Left renal cortex interstitium (tissue), 4 donors: ENCODE measurements at places on chromosomes 11 and 22. TPM values are rescaled to one million over a fixed set of nuclear protein-coding genes. Genes with fewer than 3 reads are reported as not detected.

SART1 gene
- polyA plus RNA-seq: 45.3 TPM

CYTH4 gene
- 2.4 TPM for polyA plus RNA-seq

C22orf31 gene
- polyA plus RNA-seq: 1.2 TPM

OR52E8 gene
- polyA plus RNA-seq: not detected

OR8B3 gene
- polyA plus RNA-seq: not detected

HOATZ gene
- 0.17 TPM for polyA plus RNA-seq

NEU3 gene
- 13.2 TPM for polyA plus RNA-seq

SEZ6L gene
- polyA plus RNA-seq: 0.33 TPM

CCDC83 gene
- not detected for polyA plus RNA-seq

CSNK1E gene
- 128 TPM for polyA plus RNA-seq

GAB4 gene
- not detected for polyA plus RNA-seq

CATSPERZ gene
- polyA plus RNA-seq: not detected

DNA sequence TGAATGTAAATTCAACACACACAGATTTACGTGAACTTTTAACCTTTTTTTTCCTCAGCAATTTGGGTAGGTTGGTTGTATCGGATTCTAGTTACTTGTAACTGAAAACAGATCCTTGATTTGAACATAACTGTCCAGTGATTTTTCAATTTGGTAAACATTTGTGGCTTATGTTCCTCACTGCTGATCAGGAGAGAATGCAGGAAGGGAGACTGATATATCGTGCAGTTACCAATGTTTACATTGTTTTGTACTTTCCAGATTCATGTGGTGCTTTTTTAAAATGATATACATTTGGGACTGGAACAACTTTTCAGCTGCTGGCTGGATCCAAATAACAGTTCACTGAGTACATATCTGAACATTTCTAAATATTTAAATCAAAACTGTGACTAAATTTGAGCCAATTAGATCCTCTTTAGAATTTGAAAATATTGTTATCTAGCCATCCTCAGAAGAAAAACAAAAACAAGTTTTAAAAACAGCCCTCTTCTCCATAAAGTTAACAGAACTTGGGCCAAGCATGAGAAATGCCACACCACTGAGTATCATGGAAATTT is 84.3 kb upstream of the MTMR2 start:
- no peak for DNase-seq

DNA sequence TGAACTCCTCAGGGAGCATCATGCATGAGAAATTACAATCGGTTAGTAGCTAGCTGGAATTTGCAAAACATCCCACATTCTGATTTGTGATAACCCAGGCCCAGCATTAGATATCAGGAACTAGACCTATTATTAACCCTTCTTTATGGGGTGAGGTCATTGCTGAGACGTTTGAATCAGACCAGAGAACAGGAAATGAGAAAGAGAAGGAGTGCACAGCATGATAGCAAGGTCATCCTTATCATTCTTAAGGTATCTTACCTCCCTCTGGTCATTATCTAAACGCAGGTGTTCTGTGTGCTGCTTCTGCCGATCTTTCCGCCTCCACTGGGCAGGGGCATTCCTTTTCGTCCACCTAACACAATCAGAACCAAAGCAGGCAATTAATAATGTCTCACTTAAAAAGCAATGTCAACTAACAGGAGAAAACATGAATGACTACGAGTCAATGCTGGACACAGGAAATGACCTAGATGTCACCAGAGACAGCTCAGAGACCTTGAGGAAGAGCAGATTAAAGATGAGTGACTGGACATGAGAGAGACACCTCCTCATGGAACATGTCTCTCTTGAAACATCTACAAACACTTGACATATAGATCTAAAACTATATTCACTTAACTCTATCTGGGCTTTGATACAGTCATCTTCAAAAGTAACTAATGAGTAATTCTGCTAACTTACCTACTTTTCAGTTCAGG is 78.3 kb upstream of the SCUBE2 start:
- DNase-seq: no peak

- DNase-seq: no peak
Measured at GRCh38 chr11:19259487-19260345, 19.0 kb upstream of the E2F8 start.

DNA sequence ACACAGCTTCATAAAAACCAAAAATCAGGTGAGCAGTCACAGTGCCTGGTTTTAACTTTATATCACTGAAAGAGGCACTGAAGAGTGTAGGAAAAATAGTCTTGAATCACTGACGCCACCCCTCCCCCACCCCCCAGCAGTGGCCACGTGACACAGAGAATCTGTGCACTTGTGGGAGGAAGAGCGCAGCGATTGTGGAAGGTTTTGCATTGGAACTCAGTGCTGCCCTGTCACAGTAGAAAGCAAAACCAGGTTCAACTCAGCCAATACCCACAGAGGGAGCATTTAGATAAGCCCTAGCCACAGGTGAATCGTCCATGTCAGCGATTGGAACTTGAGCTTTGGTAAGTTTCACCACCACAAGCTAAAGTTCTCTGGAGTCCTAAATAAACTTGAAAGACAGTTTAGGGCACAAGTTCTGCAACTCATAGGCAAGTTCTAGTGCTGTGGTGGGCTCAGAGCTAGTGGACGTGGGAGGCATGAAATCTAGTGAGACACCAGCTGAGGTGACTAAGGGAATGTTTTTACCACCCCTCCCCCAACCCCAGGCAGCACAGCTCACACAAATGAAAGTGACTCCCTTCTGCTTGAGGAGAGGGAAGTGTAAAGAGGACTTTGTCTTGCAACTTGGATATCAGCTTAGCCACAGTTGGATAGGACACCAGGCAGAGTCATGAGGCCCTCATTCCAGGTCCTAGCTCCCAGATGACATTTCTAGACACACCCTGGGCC is 13.3 kb downstream of the OR52B2 start:
- no peak for DNase-seq

GRCh38 chr22:25137577-25138525 is 61.8 kb upstream of the CRYBB3 start:
- no peak for DNase-seq

DNA sequence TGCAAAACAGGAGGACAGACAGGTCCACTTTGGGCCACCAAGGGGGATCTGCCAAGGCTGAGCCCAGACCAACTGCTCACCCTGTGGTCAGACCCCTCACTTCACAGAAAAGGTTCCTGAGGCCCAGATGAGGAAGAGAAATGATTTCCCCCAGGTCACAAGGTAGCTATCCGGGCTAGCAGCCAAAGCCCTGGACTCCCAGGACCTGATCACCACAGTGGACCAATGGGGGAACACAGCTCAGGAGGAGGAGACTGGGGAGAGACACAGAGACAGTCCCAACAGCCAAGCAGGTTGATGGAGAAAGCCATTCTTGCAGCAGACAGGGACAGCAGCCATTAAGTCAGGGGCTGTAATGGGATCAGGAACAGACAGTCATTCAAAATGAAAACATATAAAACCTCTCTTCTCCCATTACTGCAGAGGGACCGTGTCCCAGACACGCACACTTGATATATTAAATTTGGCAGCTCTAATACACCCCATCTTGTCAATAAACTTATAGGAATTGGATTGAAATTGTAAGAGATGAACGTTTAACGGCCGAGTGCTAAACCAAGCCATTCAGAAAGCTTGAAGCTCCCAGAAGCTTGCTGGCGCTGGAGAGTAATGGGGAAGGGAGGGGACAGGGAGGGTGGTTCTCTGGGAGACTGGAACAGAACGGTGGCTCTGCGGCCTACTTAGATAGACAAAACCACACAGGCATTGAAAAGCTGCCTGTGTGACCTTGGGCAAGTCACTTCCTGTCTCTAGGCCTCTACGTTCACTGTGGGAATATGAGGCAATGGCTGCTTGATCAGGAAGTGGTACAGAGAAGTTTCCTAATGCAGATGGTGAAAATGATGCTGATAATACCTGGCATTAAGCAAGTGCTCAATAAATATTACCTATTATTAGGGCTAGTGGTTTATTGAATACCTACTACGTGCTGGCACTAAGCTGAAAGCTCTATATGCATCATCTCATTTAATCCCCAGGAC is 16.0 kb downstream of the ZMAT5 start:
- DNase-seq: no peak

DNA sequence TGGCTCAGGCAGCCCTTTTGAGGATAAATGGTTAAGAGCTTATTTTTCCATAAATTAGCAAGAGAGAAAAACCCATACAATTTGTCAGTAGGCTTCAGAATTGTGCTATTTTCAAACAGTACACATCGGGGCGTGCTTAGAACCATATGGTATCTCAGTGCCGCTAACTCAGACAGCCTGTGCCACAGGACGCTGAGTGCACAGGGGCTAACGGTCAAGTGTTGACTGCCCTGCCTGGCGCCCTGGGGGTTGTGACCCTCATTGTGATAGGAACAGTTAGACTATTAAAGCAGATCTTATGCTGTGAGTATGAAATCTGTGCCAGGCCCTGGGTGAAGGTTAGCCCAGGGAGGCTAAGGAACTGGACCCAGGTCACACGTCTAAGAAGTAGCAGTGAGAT is 1519.7 kb downstream of the BRD1 start:
- no peak for DNase-seq

DNA sequence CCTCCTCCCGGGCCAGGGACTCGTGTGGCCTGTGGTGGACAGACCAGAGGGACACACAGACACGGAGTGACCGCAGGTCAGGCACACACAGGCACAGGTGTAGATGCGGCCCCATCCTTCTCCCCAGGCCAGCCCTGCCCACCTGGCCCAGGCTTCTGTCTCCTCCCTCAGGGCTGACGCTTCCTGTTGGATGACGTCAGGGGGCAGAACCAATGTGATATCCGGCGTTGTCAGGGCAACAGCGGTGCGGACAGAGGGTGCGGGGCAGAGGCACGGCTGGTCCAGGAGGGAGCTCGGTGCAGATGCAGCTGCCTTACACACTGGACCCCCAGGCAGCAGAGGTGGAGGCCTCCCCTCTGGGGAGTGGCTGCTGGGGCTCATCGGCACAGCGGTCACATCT is 2.9 kb upstream of the TUBGCP6 start:
- DNase-seq: no peak

DNA sequence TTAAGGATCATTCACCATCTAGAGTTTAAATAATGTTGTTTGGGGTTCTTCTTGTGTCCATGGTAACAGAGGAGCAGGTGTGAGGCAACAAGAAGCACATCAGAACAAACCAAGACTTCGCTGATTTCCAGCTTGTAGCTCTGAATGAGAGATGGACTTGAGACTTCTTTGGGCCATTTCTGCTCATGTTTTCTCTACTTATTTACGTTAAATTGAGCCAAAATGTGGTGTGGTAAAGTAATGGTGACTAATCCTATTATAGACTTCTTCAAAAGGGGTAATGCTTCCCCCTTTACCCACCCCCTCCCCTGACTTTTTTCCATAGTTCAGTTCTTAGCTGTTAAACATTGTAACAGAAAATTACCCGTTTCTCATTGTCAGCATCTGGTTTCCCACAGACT is 65.2 kb downstream of the CSTPP1 start:
- no peak for DNase-seq
